Colonic mucosa (tissue), 4 donors: ENCODE measurements at places on chromosomes 16 and 17. TPM values are rescaled to one million over a fixed set of nuclear protein-coding genes. Genes with fewer than 3 reads are reported as not detected.

GRCh38 chr16:27515874-27516353, 33.8 kb downstream of the GTF3C1 start:
- no peak for DNase-seq

GRCh38 chr16:56844056-56844455, 21.0 kb upstream of the SLC12A3 start:
- DNase-seq: no peak

DNA sequence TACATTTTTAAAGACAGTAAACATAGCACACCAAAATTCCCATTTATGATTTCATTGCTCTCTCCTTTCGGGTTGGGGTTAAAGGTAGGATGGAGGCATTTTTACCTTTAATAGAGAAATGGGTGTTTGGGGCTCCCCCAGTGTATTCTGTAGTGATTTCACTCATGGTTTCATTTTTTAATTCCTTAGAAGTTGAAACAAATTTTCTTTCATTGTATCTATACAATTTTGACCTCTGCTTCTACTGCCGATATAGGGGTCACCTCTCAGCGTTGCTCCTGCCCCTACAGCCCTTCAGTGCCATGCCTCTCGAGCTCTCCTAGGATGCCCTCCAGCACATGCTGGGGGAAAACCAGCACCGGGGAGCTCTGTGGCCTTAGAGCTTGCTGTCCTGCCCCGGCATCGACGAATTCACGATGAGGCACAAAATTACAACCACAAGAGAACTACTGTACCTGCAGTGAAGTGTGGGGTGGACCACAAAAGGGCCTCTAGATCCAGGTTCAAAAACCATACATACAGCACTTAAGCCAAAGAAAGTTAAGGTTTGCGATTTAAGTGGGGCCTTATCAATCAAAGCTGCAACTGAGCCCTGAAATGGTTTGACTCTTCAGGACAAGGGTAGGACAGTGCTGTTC, 39.3 kb downstream of the LITAFD start:
- no peak for DNase-seq

- DNase-seq: no peak
Measured at GRCh38 chr16:4194661-4195060, 47.2 kb downstream of the SRL start.

DNA sequence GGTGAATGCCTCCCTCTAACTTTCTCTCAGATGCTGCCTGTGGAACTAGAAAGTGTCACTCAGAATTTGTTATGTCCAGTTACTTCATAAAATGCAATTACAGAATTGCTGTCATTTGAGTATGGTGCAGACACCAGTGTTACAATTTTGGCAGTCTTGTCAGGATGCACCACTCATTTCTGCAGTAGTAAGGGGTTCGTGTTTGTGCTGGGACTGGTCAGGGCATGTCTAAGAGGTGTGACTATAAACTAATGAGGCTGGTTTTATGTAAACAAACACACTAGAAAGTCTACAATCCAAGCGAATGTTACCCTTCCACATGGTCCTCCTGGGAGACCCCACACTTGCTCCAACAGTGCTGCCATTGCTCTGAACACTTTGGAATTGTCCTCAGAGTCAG, 206.2 kb downstream of the ANKFN1 start:
- DNase-seq: no peak

DNA sequence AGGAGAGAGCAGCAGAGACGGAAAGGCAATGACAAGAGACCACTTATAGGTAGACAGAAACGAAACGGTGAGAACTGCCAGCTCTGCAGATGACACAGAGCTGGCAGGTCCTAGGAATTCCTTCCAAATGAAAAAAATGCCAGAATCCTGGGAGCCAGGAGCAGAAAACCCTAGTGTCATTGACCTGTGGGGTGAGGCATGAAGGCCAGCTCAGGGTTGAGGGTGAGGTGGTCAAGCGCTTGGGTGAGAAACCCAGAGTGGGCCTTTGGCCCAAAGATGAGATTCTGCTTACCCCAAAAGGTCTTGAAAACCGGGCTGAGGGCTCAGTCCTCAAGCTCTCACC, 9.2 kb downstream of the HIC1 start:
- DNase-seq: no peak

GRCh38 chr16:53457670-53458069, 23.4 kb downstream of the RBL2 start:
- peak; percentile 40 for DNase-seq

DNA sequence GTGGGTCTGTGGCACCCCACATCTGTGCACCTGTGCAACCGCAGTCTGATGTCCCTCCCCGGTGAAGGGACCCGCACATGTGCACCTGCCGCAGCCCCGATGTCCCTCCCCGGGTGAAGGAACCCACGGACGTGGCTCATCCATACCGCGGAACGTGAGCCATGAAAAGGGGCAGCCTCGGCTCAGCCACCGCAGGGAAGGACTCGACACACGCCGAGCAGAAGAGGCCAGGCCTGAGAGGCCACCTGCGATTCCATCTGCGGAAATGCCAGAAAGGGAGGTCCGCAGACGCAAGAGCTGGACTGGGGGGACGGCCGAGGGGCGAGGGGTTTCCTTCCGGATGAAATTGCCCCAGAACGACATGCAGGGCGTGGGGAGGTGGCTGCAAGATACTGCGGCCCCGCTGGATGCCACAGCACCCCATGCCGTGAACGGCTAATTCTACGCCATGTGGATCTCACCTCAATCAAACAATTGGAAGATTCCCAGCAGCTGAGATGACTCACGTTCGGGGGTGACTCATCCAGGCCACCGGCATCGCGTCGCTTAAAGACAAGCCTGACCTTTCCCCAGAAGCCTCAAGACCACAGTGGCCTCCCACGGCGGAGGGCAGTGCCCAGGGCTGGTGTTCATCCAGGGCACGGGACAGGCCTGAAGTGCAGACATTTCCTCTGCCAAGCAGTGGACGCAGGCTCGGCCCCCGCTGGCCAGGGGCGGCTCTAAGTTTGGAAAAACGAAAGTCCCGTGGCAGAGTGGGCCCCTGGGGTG, 21.0 kb downstream of the SOX8 start:
- peak; percentile 36 for DNase-seq

DNA sequence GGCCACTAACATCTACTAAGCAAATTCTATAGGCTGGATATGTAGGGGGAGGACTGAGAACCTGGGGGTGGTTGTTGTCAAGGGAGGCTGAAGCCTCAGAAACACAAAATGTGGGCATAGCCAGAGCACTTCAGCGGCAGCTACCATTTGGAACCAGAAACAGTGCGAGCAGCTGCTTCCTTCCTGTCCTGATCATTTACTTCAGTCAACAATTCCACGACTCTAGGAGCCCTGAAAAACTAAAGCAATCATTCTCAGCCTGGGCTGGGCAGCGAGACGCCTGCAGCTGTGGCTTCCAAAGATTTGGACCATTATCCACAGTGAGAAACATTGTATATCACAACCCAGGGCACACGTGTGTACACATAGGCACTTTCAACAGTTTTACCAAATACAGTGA, 93.9 kb upstream of the WSCD1 start:
- no peak for DNase-seq

- DNase-seq: no peak
Measured at GRCh38 chr16:12649356-12649755, 154.3 kb downstream of the CPPED1 start.

DNA sequence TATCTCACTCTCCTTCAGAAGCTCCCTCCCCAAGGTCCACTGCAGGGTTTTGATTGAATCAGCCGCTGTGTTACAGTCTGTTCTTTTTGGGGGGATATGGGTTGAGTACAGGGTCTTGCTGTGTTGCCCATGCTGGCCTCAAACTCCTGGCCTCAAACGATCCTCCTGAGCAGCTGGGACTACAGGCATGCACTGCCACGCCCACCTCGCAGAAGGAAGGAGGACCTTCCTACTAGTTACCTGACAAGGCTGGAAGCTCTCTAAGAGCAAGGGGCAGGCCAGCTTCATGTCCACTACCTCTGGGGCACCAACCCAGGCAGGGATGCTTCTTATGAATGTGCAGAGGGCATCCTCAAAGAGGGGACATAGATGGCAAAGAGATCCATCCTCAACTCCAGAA, 1.9 kb upstream of the MMP28 start:
- no peak for DNase-seq

GRCh38 chr16:78816499-78817195, 717.2 kb downstream of the WWOX start:
- no peak for DNase-seq

DNA sequence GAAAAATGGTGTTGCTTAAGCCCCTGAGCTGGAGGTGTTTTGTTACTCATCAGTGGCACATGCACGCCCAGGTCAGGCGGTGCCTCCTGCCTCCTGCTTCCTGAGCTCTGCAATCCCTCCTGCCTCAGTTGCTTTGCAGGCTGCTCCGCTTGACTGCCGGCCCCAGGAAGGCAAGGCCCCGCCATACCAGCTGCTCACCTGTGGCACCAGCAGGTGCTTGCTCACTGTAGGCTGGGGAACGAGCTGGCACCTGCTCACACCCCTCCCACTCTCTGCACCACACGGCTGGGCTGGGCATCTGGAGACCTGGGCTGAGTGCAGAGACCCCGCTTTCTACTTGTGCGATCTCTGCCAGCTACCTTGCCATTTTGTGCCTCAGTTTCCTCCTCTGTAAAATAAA, 200.2 kb downstream of the RBFOX3 start:
- no peak for DNase-seq

DNA sequence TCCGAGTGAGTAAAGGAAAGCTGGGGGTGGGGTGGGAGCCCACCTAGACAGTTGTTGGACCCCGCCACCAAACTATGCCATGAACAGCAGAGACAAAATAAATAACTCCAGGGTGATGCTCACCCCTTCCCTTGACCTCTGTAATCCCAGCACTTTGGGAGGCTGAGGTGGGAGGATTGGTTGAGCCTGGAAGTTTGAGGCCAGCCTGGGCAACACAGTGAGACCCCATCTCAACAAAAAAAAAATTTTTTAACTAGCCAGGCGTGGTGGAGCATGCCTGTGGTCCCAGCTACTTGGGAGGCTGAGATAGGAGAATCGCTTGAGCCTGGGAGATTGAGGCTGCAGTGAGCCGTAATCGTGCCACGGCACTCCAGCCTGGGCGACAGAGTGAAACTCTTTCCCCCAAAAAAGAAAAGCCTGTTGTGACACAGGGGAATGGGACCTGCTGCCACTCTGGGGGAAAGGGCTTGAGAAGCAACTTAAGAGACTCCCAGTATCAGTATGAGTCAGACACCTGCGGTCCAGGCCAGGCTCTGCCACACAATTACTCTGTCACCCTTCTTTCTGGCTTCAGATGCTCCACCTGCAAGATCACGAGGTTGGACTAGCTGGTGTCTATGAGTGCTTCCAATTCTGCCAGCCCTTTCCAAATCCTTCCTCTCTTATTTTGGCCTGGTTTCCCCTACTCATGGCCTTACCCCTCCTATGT, 5.0 kb downstream of the SGCA start:
- DNase-seq: no peak

DNA sequence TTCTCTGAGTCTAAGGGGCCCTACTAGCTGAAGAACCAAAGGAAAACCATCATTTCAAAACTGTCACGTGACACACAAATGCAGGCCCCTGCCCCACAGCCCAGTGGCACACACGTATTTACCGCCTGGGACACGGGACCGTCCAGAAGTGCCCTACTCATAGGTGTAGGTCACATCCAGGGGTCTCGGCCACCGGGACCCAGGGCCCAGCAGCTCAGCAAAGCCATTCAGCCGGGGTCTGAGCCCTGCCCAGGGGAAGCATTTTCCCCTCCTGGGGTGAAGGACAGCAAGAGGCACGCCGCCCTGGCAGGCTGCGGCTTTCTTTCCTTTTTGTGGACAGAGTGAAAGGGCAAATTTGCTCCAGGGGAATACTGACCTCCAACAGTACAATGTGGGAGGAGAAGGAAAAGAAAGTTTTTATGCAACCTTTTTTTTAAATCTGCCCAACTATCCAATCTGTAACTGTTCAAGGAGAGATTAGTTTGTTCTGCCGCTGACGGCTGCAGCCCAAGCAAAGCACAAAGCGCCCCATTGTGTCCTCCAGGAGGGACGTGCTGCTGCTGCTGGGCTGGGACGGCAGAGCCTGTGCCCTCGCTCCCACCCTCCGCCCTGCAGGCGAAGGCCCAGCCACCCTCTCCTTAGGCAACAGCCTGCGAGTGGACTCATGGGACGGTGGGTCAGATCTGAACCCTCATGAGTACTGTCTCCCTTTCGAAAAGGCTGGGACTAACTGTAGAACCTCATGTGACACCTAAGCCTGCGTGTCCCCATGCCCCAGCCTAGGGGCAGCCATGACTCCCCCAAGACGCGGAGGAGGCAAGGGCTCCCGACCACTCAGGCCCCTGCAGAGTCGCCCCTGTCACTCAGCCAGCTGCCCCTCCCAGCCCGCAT, 21.3 kb downstream of the SLC7A5 start:
- DNase-seq: no peak

DNA sequence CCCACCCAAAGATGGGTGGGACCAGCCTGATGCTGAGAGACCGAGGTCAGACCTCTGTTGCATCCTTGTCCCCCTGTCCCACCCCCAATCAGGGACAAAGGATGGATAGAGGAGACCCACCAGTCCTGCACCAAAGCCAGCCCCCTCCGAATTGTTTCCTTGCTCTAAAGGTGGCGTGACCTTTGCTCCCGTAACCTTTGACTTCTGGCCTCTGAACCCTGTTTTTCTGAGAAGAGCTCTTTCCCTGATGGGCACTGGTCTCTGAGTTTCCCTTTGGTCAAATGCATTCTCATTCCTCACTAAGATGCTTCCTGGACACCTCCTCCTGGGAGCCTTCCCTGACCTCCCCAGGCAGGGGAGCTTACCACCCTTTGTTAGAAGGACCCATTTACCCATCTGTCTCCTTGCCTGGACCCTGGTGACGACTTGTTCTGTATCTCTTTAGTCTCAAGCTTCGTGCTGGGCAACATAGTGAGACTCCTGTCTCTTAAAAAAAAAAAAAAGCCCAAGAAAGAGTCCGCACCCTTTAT, 5.3 kb upstream of the NEUROD2 start:
- no peak for DNase-seq

GRCh38 chr17:79811011-79811867, 14.4 kb upstream of the CBX8 start:
- no peak for DNase-seq

DNA sequence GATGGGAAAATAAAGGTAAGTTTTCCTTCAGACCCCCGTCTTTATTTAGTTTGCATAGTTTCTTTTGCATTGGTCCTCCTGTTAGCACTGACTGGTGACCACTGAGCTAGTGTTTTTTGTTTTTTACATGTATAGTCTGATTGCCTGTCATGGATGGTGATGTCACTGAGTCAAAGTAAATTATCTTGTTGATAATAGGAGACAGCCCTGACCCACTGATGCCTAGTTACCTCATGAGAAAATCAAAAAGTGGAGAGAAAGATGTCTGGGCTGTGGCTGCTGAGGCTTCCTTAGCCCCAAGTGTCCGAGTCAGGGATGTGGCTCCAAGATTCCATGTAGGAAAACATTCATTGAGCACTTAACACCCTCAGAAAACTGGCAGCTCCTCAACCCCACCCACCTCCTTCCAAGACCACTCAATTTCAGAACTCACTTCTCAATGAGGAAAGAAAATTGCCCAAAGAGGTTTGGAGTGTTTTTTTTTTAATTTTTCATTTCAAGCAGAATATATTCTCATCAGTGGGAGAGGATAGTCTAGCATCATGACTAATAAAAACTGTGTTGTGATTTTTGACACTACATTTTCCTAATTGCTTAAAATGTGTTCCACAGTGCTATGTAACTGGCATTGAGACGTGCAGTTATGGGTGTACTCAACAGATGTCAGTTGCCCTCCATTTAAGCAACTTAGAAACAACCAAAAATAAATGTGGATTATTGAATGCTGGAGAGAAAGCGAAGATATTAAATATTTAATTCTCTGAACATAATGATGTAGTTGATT, 38.7 kb upstream of the NUDT7 start:
- no peak for DNase-seq

ABCA6 gene
- 5.9 TPM for total RNA-seq

RNF157 gene
- 23.7 TPM for total RNA-seq

ZNF624 gene
- 2.4 TPM for total RNA-seq

MT1M gene
- 21.2 TPM for total RNA-seq

KIF2B gene
- total RNA-seq: not detected

PTGES3L gene
- 2.4 TPM for total RNA-seq

TMEM88 gene
- 2.5 TPM for total RNA-seq

CIITA gene
- 9.6 TPM for total RNA-seq

KRTAP4-6 gene
- not detected for total RNA-seq
